ENCODE measurements at places on chromosomes 2 and 18.

DNA sequence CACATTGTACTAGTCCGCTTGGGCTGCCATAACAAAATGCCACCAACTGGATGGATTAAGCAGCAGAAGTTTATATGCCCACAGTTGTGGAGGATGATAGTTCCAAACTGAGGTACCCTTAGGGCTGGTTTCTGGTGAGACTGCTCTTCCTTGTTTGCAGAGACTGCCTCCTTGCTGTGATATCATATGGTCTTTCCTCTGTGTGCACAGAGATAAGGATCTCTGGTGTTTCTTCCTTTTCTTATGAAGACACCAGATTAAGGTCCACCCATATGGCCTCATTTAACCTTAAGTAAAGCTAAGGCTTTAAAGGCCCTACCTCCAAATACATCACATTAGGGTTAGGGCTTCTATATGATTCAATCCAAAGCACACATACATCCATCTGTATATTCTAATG, 738.2 kb upstream of the GCFC2 start:
- no peak for DNase-seq

DNA sequence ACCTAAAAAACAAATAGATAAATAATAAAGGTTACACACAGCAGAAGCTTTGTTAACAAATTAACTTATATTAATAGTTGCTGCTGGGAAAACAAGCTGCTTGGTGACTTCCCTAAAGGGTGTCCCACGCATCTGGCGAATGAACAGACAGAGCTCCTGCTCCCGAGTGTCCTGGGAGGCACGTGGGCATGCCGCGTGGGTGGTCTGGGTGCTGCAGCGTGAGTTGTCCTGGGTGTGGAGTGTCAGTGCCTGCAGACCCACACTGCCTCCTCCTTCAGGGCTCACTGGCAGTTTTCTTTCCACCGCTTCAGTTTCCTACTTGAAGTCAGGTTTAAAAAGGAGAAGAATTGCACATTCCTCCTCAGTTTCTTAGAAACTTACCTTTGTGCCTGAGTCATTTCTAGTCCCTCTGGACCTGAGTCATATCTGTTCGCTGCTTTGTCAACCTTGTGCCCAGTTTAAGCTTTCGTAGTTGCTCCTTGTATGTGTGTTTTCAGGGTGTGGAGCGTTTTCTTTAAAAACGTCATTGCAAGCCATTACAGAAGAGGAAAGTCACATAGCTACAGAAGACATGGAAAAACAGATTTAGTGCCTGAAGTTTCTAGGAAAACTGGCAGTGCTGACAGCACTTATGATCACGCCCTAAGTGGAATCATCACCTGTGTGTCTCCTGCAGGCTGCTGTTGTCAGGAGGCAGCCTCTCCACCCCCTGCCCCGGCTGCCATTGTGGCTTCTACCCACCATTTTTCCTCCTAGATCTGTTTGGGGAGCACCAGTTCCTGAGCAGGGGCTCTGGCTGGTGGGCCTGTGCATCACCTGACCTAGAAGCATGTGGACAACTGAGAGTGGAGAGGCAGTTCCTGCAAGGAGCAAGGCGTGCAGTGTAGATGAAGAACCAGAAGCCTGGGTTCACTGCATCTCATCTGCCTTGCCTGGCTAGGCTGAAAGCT, 24.5 kb downstream of the IMPA2 start:
- peak; percentile 59 for DNase-seq

GRCh38 chr2:229492034-229492433, 220.9 kb upstream of the PID1 start:
- no peak for DNase-seq

GRCh38 chr2:190655570-190655969, 6.7 kb downstream of the NAB1 start:
- no peak for DNase-seq

DNA sequence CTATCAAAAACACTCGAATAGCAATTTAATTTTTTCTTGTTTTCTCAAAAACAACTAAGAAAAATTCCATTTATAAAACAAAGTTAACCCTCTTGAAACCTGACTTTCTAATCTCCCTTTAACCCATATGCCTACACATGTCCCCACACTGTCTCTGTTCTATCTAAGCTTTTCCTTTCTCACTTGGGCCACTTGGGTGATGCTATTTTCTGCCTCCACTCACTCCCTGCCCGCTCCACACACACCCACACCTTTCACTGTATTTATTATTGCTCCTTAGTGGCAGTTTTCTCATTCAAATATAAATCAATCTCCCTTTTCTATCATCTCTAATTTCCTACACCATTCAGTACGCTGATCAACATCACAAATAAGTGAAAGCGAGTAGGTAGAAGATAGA, 531.1 kb downstream of the LRP1B start:
- DNase-seq: no peak
